ENCODE measurements at places on chromosomes 6 and 20.

GRCh38 chr6:455006-455585 is 63.5 kb downstream of the IRF4 start:
- DNase-seq: no peak

GRCh38 chr20:10902576-10903282 is 228.9 kb upstream of the JAG1 start:
- no peak for DNase-seq

GRCh38 chr20:53752971-53753879 is 159.6 kb upstream of the ZNF217 start:
- DNase-seq: no peak

GRCh38 chr6:48472535-48472934 is 361.5 kb upstream of the PTCHD4 start:
- DNase-seq: no peak

DNA sequence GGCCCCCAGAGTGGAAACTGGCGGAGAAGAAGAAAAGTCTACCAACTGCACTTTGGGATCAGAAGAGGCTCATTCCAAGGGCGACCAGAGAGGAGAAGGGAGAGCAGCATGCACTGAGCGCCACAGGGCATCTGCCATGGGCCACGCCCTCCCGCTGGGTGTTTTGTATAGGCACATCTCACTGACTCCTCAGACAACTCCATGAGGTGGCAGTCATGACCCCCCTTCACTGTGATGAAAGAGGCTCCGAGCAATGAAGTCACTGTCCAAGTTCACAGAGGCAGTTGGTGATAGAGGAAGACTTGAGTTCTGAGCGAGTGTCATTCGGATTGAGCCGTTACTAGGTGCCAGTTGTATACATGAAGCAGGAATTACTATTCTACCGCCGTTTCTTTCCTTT is 15.4 kb downstream of the BPIFB1 start:
- no peak for DNase-seq

GRCh38 chr6:170058878-170059485 is 231.9 kb downstream of the DLL1 start:
- DNase-seq: no peak

DNA sequence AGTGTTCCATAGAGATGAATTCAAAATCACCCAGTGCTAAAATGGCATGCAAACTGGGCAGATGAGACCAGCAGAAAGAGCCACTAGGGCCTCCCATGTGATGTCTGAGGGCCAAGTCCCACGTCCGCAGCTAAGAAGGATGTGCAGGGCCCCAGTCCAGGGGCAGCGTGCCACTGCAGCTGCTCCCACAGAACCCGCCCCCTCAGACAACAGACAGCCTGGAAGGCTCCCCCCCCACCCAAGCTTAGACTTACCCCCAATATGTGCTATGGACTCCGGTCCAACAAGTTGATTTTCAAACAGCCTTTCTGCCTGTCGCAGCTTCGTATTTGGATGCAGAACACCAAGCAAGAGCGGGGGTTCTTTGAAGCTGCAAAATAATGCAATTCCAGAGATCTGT is 14.0 kb downstream of the APMAP start:
- DNase-seq: no peak

GRCh38 chr6:138250513-138251247 is 32.4 kb upstream of the PBOV1 start:
- no peak for DNase-seq

DNA sequence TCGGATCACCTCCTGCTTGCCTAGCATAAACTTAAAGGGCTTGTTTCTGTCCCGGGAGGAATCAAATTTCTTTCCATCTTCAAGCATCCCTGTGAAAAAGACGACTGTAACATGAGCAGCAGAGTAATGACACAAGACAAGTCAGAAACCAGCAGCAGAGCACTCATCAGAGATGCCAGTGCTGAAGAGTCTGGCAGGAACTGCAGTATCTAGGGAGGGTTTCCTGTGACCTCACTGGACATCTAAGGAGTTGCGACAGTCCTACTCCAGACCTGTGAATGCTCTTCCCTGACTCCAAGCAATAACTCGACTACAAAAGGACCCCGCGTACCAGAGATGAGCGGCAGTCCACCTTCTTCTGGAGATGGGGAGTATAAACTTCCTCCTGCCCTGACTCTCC is 17.3 kb downstream of the FKBP1A start:
- no peak for DNase-seq

DNA sequence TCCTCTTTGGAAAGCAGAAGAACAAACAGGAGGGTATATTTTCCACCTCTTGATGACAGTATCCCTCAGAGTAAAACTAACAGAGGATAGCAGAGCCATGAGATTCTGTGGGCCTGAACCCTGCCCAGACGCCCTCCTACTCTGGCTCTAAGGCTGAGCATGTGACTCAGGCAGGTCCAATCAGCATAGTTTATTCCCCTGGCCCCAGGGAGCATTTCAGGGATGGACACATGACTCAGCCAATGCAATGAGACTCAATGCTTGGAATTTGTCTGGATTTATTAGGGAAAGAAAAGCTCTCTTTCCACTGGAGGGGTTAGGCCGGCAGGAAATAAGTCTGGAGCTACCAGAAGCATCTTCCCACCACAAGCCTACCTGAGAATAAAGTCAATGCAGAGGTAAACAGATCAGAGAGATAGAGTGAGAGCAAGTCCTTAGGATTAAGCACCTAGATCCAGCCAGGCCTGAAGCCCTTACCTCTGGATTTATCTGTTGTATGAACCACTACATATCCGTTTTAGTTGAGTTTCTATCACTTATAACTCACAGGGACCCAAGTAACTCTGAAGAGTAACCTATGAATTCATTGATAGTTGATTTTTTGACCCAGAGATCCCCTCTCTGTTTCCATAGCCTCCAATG is 68.2 kb upstream of the EYA2 start:
- DNase-seq: no peak

- DNase-seq: no peak
Measured at GRCh38 chr20:49100972-49101371, 54.9 kb downstream of the CSE1L start.

DNA sequence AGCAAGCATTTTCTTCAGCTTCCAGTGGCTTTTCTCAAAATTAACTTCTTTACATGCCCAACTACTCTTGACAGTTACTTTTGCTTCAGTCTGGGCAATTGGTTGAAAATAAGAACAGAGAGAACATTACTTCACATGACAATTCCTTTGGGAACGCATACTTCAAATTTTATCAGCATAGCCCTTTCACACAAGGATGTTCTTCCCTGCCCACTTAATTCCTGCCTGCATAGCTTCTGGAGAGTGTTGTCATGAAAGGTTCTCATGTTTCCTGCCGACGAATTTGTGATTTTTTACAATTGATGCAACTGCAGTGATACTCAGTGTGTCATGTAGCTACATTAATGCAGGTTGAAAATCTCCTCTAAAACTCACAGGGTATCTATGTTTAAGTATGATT is 22.0 kb upstream of the SNRNP48 start:
- DNase-seq: no peak

DNA sequence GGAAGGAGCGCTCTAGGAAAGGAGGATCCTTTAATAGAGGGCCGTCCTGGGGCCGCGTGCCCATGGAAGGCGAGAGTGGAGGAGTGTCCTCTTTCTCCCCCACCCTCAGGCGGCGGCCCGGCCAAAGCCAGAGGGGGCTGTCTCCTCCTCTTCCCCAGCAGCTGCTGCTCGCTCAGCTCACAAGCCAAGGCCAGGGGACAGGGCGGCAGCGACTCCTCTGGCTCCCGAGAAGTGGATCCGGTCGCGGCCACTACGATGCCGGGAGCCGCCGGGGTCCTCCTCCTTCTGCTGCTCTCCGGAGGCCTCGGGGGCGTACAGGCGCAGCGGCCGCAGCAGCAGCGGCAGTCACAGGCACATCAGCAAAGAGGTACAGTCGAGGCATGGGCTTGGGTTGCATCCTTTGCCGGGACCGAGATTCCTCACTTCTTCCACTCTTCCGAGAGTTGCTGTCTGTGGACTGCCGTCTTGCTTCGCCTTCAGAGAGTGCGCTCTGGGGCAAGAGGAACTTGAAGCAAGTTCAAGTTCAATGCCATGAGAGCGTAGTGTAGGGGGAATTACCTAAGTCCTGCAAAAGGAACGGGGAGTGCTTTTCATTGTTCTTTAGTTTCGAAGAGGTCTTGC is at the start of gene LAMA2:
LAMA2 (plus strand) TSS at position 148 of the 621 bp plus-strand sequence; CDS start at position 256, 108 bp downstream.
- no peak for DNase-seq

- DNase-seq: no peak
Measured at GRCh38 chr6:2855061-2855519, 13.4 kb upstream of the SERPINB1 start.

DNA sequence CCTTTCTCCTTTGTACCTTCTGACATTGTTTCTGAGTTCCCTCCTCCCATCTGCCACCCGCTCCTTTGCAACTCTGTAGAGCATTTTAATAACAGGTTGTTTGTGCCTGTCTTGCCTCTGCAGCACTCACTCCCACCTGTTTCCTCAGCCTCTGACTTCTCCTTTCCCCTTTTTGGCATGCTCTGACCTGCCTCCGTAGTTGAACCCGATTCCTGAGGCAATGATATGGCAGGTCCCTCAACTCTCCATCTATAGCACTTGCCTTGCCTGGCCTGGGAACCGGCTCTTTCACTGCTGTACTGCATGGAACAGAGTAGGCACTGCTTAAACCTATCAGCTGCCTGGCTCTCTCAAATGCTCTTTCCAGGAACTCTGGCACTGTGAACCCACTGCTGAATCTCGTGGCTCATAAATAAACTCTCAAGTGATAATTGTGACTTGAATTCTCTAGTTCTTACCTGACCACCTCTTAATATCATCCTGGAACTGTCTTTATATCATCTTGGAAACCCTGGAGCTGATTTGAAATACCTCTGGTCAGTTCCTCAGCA is 50.3 kb downstream of the UTRN start:
- no peak for DNase-seq

DNA sequence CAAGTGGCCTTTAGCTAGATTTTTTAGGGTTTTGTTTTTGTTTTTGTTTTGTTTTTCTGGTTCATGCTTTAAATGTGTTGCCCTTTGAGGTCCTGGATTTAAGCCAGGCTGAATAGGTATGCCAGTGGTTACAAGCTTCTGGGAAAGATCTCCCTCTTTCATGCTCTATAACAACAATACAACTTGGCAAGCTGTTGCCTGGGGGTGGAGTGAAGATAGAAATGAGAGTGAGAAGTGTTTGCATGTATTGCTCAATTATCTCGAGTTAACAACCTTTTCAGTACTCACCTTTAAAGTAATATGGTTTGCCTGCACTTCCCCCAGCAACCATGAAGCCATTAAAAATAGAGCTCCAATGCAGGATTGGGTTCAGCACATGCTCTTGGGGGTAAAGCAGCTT is 19.2 kb upstream of the HAO1 start:
- no peak for DNase-seq

- no peak for DNase-seq
Measured at GRCh38 chr20:6993011-6993410, 225.5 kb downstream of the BMP2 start.
